Mucosa of descending colon (tissue), 3 donors: ENCODE measurements at places on chromosomes 3 and 15. TPM values are rescaled to one million over a fixed set of nuclear protein-coding genes. Genes with fewer than 3 reads are reported as not detected.

GRCh38 chr15:43516801-43517353 is 531 bp upstream of the MAP1A start:
- DNase-seq = no peak

The TMEM158 gene
- total RNA-seq = 6.1 TPM

GRCh38 chr3:160695915-160696327 is 19.0 kb downstream of the ARL14 start:
- no peak for DNase-seq

GRCh38 chr3:98945101-98945524 is 43.6 kb upstream of the DCBLD2 start:
- no peak for DNase-seq

DNA sequence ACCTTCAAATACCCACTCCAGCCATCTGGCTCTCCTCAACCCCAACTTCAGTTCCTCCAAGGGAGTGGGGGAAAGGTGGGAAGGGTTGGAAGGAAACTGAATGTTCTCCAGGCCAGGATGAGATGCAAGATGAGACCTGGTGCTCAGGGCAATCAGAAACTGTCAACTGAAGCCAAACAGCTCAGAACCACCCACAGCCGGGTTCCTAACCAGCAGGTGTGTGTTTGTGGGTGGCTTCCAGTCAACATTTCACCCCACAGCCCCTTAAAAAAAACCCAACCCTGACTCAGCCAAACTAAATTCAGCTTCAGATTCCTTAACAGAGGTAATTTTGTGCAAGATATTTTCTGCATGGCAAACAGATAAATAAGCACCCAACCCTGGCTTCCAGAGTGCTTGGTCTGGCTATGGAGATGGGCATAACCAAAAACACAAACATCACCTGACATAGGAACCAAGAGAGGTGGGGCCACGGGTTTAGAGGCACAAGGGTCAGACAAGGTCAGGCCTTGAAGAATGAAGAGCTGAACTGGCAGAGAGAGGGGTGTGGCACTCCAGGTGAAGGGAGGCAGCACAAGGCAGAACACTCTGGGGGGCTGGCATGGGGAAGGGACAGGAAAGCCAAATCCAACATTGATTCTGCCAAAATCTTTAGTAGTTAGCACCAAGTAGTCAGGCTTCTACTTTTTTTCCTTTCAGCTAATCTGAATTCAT is 34.7 kb downstream of the ZNF445 start:
- no peak for DNase-seq

DNA sequence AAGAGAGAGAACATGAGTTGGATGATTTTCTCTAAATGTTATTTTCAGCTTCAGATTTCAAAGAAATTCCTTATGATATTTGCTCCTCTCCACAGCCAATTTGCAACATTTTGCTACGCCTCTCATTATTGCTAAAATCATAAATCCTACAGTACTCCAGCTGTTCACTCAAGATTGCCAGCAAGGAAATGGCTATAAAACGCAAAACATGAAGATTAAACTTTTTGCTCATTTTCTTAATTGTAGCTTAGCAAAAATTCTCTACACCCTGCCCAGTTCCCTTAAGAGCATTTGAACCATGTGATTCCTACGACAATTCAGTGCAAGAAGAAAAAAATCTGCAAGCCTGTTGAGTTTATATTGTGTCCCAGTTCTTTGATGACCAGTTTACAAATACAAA is 6.8 kb downstream of the CHRNA3 start:
- DNase-seq = no peak

DNA sequence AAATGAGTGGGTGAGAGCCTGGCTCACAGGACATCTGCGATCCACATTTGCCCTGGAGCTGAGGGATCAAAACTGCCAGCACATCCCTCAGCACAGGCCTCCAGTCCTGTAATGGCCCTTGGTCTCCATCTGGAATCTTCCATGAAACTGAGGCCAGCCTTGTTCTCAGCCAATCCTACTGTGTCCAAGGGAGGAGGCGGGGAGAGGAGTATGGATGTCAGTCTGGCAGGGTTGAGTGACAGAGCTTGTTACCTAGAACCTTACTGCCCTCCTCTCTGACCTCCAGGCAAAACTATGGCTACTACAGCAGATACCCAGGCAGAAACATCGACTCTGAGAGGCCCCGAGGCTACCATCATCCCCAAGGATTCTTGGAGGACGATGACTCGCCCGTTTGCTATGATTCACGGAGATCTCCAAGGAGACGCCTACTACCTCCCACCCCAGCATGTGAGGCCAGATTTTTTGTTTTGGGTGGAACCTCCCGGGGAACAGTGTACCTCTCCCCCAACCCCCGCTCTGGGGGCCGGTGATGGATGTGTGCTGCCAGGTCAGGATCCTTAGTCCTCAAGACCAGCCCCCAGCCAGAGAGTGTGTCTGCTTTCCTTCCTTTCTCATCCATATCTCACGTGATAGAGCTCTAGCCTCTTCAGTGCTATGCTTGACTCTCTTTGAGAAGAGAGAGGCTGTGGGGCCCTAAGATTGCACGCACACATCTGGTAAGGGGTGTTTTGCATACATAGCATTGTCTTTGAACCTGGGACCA is 41.3 kb downstream of the CHDH start:
- DNase-seq = no peak

The TIPARP gene
- total RNA-seq = 26.7 TPM

The EFCAB12 gene
- 0.69 TPM for total RNA-seq

The LOXL1 gene
- total RNA-seq = 7.9 TPM

The IL5RA gene
- 0.57 TPM for total RNA-seq

DNA sequence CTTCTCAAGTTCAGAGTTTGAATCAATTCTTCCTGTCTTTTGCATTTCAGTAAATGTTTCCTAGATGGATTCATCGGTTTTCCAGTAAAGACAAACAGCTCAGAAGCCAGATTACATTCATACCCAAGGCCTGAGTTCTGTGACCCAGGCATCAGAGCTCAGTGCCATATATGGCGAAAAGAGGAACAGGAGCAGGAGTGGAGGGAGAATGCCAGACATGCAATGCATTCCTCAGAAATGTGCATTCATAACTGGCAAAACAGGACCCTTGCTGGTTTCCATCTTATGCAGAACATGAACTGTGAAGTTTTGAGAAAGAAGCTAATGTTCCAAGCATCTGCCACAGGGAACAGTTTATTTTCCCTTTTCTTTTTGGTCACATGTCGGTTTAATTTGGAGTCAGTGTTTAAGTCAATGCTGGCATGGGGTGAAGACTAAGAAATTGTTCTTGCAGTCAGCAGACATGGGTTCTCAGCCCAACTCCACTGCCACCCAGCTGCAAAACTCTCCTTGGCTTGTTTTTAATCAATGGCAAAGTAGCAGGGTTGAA is 116.5 kb downstream of the LPP start:
- DNase-seq = no peak

The SERPINI1 gene
- total RNA-seq = 1.3 TPM

- no peak for DNase-seq
Measured at GRCh38 chr3:25044762-25045710, 383.0 kb upstream of the RARB start.

- no peak for DNase-seq
Measured at GRCh38 chr3:133487920-133488540, 85.5 kb upstream of the CDV3 start.

The HIGD2B gene
- not detected for total RNA-seq

DNA sequence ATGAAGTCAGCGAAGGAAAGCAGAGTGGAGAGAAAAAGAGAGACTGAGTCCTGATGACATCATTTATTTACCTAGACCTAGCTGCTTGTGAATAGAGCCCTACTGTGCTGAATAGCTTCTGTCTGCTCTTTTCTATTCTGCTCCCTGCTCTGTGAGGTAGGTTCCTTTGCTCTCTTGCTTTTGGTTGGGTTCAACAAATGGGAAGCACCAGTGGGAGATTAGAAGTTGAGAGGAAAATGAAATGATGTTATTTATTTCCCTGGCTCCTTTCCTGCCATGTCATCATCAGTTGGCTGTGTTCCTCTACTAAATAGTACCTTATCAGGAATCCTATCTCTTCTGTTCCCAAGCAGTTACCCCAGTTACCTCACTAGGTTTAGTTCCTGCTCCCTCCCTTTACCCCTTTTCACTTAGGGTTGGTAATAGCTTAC is 23.5 kb downstream of the DTWD1 start:
- no peak for DNase-seq

- DNase-seq = no peak
Measured at GRCh38 chr3:46536758-46537157, 29.3 kb downstream of the LRRC2 start.

DNA sequence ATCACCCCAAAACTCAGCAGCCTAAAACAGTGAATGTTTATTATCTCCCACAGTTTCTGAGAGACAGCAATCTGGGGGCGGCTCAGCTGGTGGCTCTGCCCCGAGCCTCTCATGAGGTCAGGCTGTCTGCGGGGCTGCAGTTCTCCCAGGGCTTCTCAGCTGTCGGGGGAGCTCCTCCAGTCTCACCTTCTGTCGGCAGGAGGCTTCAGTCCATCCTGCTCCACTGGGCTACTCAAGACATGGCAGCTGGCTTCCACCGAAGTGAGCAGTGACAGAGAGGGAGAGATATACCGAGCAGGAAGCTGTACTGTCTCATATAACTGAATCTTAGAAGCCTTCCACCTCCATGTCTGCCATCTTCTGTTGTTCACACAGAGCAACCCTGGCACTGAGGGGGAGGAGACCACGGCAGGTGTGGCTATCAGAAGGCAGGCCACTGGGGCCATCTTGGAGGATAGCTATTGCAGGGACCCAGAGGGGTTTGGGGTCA is 72.8 kb upstream of the ITGA11 start:
- DNase-seq = no peak

GRCh38 chr3:156586905-156587759 is 32.2 kb upstream of the SSR3 start:
- DNase-seq = no peak

The GABRR3 gene
- not detected for total RNA-seq
